ENCODE measurements at places on chromosomes 4 and X.

GRCh38 chrX:41258226-41258625 lies 75.7 kb upstream of the DDX3X start:
- no peaks in the 10 kb centered on the region for H3K4me1 ChIP-seq
- no peak overlapping the region for H3K4me3 ChIP-seq
- DNase-seq, result no peak
- H3K27me3 ChIP-seq, result no peaks in the 10 kb centered on the region

- no peak overlapping the region for H3K27ac ChIP-seq
- H3K4me1 ChIP-seq, result no peaks in the 10 kb centered on the region
- no peak overlapping the region for H3K4me3 ChIP-seq
- no peaks in the 10 kb centered on the region for H3K27me3 ChIP-seq
- DNase-seq, result no peak
Measured at GRCh38 chrX:16834806-16835205, 35.4 kb downstream of the RBBP7 start.

GRCh38 chr4:4428966-4429875 lies 42.3 kb downstream of the NSG1 start:
- DNase-seq, result no peak
- no peak overlapping the region for H3K27ac ChIP-seq
- H3K36me3 ChIP-seq, result peaks cover 7% of the 10 kb centered on the region
- no peaks in the 10 kb centered on the region for H3K27me3 ChIP-seq

DNA sequence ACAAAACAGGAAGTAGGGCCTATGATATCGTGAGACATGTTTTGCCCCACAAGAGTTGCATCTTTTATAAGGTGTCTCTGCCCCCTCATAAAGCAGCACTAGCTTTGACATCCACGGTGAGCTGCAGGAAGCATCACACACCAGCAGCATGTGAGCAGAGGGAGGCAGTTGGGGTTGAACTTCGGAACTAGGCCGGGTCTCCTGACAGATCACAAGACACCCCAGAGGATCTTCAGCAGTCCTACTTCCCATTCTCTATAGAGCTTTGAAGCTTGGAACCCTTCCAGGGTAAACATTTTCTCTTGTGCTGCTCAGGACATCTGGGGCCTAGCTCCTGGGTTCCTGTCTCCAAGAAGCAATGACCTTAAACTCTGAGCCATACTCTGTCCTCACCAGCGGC lies 27.5 kb downstream of the YY2 start:
- no peaks in the 10 kb centered on the region for H3K4me1 ChIP-seq
- peak overlapping the region; percentile 1 for H3K27ac ChIP-seq
- peaks cover 4% of the 10 kb centered on the region for H3K27me3 ChIP-seq
- peak; percentile 53 for DNase-seq
- no peaks in the 10 kb centered on the region for H3K36me3 ChIP-seq
- no peak overlapping the region for H3K4me3 ChIP-seq

- H3K36me3 ChIP-seq, result no peaks in the 10 kb centered on the region
- no peaks in the 10 kb centered on the region for H3K4me1 ChIP-seq
- no peaks in the 10 kb centered on the region for H3K27me3 ChIP-seq
- no peak overlapping the region for H3K4me3 ChIP-seq
Measured at GRCh38 chr4:21901831-21902230, 46.7 kb downstream of the KCNIP4 start.

DNA sequence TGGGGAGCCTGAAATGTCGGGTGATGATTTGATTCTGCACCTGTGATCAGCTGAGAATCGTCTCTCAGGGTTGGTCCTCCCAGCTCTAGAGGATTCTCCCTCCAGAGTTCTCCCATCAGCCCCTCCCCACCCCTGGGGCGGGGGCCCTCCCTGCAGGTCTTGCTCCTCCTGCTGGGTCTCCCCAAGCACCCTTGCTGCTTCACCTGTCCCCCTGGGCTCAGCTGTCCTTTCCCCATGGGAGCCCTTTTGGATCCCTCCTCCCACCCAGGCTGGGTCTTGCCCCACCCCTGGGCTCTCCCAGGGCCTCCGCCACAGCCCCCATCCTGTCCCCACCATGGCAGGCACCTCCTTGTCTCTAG lies 22.2 kb downstream of the PSAPL1 start:
- H3K4me3 ChIP-seq, result no peak overlapping the region
- no peaks in the 10 kb centered on the region for H3K36me3 ChIP-seq
- no peak overlapping the region for H3K27ac ChIP-seq

GRCh38 chr4:81919223-81919622 lies 447.5 kb upstream of the RASGEF1B start:
- no peak overlapping the region for H3K27ac ChIP-seq
- DNase-seq, result no peak
- H3K4me3 ChIP-seq, result no peak overlapping the region
- no peaks in the 10 kb centered on the region for H3K27me3 ChIP-seq

GRCh38 chrX:118536687-118537461 lies 41.3 kb downstream of the DOCK11 start:
- H3K27ac ChIP-seq, result no peak overlapping the region
- H3K4me1 ChIP-seq, result no peaks in the 10 kb centered on the region
- H3K36me3 ChIP-seq, result no peaks in the 10 kb centered on the region
- DNase-seq, result no peak
- H3K4me3 ChIP-seq, result no peak overlapping the region
- no peaks in the 10 kb centered on the region for H3K27me3 ChIP-seq

DNA sequence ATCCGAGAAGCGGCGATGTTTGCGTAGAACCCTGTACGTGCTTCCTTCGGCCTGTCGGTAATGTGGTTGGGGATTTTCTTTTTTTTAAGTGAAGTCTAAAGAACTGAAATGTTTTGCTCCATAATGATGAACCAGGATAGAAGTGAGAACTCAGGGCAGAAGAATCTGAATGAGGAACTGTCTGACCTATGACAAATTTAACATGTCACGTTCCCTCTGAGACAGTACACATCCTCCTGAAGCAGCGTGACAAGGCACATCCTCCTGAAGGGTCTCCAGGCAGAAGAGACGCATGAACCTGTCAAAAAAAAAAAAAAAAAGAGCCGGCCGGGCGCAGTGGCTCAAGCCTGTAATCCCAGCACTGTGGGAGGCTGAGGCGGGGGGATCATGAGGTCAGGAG lies 6.2 kb downstream of the CSF2RA start:
- no peak for DNase-seq
- H3K4me3 ChIP-seq, result no peak overlapping the region
- no peaks in the 10 kb centered on the region for H3K4me1 ChIP-seq
- no peak overlapping the region for H3K27ac ChIP-seq
- H3K27me3 ChIP-seq, result no peaks in the 10 kb centered on the region

DNA sequence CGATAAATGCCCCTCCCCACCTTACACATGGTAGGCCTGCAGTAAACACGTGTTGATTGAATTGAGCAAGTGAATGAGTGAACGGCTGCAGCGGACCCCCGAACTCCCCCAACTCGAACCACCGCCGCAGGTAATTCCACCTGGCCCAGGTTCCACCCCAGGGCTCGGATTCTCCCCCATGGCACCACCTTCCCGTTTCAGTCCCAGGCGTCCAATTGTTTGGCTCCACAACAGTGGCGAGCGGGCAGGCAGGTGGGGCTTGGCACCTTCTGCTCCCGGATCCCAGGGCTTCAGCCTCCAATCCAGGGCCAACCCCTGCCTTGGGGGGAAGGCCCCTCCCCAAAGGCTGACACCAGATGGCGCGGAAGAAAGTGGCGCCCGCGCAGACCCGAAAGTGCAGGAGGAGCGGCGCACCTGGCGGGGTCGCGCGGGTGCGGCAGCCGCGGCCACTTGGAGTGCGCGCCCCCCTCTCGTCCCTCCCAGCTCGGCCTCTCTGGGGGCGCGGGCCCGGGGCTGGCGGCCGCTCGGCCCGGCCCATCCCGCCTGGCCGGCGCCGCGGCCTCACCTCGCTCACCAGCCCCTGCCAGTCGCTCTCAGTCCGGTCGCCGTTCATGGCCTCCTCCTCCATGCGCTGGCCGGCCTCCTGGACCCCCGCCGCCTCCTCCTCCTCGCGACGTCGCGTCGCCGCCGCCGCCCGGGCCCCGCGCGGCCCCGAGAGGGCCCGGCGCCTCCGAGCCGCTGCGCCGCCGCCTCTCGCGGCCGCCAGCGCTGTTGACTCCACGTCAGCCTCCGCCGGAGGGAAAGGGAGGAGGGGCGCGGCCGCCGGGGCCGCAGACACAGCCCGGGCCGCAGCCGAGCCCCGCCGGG lies at the start of gene CCDC149:
Gene CCDC149 (minus strand): TSS at position 791 of the 867 bp plus-strand sequence. CDS start 178 bp downstream, at position 613.
- H3K4me3 ChIP-seq, result peak within 1 kb of the TSS; percentile 84
- peaks cover 4% of the 10 kb centered on the region for H3K4me1 ChIP-seq
- H3K36me3 ChIP-seq, result no peaks in the 10 kb centered on the region
- H3K27ac ChIP-seq, result peak within 1 kb of the TSS; percentile 93

Measured in right lobe of liver (tissue), 6 donors.